Activated T-cell treated with anti-CD3 and anti-CD28 coated beads for 1 hour (primary cell): ENCODE measurements at places on chromosomes 4 and X.

DNA sequence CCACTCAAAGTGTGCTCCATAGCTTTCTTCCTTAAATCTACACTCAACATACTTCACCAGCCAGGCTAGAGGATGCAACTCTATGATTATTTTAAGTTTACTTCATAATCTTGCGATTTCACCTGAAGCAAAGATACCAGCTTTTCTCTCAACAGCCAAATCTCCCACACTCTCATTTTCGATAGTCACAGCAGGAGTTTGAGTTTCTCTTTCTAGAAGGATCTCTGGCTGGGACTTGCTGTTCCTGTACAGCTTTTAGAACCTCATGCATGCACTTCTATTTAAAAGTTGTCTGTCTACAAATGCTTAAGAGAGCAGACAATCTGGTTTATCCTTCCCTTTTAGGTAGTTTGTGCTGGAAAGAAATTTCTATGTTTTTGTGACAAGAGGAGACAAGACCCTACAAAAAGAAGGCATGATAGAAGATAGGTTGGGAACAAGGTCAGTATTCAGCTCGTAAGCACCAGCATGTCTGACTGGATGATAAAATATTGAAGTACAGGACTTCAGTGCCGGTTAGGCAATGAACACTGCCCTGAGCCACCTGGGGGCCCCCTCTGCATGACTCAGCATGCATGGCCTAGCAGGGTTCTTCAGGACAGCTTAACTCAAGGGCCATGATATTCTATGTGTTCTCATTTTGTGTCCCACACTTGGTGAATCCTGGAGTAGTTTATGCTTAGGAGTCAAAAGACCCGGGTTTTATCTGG lies 65.6 kb downstream of the ATXN3L start:
- no peak for DNase-seq

DNA sequence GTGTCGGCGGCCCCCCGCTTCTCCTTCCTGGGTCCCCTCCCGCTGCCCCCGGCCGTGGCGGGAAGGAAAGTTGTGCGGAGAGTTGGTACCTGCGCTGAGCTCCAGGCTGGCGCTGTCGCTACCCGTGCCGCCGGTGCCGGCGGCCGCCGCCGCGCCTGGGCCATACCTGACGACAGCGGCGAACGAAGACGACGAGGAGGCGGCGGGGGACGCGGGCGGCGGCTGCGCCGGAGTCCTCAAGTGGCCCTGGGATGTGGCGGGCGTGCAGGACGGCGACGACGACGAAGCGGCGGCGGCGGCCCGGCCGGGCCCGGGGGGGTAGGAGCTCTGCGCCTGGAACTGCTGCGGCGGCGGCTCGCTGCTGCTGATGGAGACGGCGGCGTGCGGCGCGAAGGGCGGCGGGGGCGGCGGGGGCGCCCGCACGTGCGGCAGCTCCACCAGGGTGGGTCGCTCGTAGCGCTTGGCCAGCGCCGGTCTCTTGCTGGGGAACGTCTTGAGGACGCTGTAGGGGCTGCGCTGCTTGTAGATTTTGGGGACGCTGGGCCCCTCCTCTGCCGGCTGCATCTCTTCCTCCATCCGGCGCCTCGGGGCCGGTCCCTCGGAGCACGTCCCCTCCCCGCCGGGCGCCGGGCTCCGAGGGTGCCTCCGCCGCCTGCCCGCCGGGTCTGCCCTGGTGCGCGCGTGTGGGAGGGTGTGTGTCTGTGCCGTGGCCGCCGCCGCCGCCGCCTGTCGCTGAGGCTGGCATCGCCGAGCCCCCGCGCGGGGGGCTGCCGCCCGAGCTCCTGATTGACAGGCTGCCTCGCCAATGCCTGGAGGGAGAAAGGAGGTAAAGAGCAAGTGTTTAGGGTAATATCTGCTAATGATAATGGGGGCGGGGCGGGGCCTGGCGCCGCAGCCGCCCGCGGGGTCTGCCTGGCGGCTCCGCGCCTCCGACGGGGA lies 618 bp downstream of the BEND4 start:
- no peak for DNase-seq

GRCh38 chr4:6230502-6230785 lies 30.1 kb upstream of the JAKMIP1 start:
- no peak for DNase-seq

DNA sequence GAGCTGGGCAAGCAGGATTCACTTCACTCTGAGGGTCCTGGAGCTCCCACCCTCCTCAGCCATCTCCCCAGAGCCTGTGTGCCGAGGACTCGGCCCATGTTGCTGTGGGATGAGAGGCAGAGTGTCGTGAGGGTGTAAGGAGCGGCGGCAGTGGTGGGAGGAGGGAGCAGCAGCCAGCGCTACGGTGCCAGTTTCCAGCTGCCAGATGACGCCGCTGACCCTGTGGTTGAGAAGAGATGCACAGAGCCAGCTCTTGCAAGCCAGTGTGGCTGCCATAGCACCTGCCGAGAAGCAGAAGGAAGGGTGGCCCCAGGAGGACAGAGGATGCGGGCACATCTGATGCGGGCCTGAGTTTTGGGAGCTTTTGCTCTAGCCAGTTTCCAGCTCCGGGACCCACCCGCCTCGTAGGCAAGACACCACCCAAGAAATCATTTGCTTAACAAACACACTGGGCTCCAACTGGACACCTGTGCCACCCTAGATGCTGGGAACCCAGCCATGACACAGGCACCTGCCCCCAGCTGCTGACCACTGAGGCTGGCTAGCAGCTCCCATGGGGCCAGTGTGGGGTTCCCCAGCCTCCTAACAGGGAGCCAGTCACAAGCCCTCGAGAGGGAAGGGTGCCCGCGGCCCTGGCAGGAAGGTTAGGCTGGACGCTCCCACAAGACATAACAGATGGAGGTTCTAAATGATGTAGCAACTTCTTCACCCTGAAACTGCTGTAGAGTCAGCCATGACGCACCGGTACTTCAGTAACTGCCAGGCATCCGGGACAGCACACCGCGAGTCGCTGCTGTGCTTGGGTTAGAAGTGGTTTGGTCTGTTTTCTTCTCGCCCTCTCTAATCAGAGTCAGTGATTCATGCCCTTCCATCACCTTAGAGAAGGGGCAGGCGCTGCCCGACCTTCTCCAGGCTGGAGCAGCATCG lies 8.9 kb downstream of the MSANTD1 start:
- no peak for DNase-seq

- DNase-seq, result no peak
Observed at GRCh38 chr4:83080561-83080960, 34.0 kb downstream of the PLAC8 start.

DNA sequence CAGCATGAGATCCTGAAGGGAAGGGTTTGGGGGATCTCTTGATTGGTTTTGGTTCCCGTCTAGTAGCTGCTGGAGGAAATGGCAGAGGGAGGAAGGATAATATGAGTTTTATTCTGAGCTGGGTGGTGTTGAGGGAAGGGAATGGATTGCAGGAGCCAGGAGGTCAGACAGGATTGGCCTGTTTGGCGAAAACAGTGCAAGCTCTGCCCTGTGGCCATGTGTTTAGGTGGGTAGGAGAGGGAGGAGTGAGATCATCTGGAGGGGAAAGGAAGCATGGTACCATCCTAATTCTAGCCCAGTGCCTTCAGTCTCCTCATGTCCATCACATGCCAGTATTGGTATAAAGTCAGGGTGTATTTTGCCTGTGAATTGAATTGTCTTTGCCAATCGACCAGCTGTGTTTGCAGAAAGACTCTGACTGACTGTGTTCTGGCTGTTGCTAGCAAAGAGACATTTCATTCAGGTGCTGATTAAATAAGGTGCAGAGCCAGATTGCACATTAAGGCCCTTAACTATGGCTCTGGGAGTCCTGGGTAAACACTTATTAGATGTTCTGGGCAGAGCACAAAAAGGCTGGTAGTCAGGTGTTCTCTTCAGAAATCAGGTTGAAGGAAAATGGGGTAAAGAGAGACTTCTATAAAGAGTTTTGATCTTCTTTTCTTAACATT lies 10.0 kb downstream of the TMEM164 start:
- DNase-seq, result no peak

DNA sequence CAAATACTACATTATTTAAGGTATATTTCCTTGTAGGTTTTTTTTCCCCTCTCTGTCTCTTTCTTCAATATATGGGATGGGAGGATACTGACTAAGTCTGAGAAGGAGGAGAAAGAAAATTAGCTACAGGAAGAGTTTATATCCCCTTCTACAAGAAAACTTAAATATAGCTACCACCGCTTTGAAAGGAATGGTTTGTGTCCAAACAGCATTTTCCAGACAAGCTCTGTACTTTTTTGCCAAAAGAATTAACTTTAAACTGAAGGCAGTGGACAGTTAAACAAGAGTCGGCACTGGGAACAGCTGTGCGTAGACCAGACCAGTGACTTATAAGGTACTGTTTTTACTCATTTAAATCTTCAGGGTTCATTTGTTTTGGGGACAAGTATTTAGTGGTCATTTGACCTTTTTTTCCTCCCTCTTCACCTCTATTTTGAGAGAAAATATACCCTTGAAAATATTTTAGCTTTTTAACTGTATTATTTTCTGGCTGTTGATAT lies 303.7 kb downstream of the ARHGAP24 start:
- no peak for DNase-seq

DNA sequence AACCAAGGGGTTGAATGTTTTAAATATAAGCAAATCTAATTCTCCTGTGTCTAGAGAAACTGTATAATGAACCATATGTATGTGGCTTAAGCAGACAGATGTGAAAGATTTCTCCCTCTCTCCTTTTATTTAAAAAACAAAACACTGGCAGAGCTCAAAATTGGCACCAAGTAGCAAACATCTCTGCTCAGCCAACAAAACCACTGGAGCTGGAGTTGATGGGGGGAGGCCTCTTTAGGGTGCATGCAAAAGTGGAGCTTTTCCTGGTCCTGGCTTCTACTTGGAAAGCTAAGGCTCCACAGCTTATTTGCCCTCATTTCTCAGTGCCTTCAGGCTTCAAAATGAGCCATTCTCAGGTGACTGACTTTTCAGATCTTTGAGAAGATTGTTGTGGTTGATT lies 95.6 kb downstream of the REPS2 start:
- no peak for DNase-seq
